ENCODE measurements at places on chromosomes 6 and 20.

DNA sequence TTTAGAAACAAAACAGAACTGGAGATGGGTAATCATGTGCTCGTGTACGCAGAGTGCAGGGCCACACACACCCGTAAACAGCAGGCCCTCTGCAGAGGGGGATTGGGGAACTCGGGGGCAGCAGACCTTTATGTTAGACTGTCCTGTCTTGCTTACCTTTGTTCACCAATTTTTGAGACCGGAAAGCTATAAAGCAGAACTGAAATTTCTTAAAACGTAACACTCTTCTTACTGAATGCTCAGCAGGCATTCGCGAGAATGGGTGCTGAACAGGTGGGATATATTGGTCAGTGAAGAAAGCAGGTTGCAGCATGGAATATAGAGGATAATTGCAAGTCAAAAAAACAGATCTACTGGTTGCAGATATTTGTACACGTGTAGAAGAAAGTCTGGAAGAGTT is 211.1 kb downstream of the BMP7 start:
- no peak for DNase-seq

DNA sequence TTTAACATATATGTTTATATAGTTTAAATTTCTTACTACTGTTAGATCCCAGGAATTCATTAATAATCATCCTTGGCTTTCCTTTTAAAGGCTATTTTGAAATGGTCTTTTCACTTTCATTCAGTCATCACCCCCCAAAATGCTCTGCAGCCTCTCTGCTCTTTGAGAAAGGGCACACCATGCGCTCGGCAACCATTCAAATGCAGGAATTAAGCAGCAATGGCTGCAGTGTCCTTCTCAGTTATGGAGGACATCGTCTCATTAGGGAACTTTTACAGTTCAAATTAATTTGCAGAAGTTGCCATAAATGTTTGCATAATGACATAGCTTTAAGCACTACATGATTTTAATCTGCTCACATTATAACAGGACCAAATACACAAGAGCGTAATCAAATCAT is 6.3 kb downstream of the TUBB1 start:
- no peak for DNase-seq

- no peak for DNase-seq
Observed at GRCh38 chr6:22001396-22002027, 295.3 kb downstream of the PRL start.

GRCh38 chr6:161091972-161092701 is 100.6 kb downstream of the MAP3K4 start:
- no peak for DNase-seq
